ENCODE measurements at places on chromosomes 16 and 17.

DNA sequence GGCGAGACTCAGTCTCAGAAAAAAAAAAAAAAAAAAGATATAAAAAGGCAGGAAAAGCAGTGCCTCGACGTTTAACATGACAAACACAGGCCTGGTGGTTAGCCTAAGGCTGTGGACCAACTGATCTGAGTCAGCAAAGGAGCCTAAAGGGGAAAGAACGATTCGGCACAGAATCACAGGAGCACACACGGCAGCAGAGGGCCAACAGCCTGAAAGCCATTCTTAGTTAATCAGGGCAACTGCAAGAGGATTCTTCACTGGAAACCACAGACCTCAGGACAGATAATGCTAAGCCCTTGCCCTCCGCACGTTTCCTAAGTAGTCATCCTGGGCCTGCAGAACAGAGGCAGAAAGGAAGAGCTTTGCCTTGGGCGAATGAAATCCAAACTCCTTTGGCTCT is 14.7 kb downstream of the TMEM11 start:
- no peak for DNase-seq

DNA sequence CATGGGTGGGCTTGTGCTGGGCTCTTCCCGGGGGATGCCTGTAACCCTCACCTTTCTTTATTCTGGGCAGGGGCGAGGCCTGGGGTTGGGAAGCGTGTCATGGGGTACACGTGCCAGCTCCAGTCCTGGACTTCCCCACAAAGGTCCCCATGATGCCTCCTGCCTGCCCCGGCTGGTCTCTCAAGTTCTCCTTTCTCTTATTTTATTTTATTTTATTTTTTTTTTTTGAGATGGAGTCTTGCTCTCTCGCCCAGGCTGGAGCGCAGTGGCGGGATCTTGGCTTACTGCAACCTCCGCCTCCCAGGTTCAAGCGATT is 8.6 kb downstream of the ATP2A3 start:
- no peak for DNase-seq

DNA sequence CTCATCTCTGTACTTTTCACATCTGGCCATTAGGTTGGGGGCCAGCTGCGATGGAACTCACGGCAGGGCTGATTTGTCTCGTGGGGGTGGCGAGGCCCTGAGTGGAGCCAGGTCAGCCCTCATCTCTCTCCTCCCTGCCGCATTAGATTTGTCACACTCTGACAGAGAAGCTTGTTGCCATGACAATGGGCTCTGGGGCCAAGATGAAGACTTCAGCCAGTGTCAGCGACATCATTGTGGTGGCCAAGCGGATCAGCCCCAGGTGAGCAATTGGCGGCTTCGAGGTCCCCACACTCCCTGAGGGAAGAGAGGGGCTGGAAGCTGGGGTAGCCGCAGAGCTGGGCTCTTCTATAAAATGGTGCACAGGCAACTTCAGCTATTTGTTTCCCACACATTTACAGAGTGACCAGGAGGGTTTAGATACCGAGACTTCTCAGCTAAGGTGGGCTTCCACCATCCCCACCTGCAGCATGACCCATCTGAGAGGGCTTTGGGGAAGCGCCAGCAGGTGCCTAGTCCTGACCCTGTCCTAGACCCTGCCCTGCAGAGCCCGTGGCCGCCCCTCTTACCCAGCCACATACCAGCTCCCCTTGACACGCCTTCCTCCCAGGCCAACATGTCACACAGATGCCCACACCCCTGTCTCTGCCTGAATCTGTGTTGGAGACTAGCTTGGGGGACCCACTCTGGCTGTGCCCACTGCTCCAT is 8.4 kb downstream of the TMEM98 start:
- no peak for DNase-seq

DNA sequence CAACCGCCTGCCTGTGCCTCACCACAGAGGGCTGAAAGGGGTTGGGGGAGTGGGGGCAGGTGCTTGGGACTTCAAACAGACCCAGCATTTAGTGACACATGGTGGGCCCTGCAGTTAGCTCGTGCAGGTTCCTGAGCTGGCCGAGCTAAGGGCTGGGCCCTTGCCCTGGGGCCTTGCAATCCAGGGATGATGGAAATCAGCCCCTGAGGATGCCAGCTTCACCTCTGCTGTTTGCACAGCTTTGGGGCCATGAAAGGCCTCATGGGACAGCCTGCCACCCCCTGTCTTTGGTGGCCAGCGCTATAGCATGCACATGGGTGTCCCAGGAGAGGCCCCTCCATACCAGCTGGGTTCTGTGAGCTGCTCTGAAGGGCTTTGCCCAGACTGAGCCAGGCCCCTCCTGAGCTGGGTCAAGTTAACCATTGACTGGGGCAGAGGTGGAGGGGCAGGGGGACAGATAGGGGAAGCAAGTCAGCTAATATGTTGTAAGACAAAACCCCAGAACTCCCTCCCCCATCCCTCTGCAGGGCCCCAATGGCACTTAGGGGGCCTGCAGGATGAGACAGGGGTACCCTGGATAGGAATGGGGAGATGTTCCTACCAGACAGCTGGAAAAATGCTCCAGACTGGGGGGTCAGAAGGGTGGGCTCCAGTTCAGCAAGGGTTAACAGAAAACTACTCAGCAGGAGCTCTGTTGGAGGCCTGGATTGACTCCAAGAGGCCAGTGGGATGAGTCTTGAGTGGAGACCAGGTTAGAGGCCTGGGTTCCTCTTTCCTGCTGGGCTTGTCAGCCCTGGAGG is 692 bp downstream of the PRR15L start:
- DNase-seq: no peak

- DNase-seq: peak; percentile 18
These were observed 37.9 kb upstream of the SMIM36 start for GRCh38 chr17:55549140-55549539.

- DNase-seq: no peak
These were observed 12.6 kb upstream of the PRKAR1A start for GRCh38 chr17:68499587-68499986.

DNA sequence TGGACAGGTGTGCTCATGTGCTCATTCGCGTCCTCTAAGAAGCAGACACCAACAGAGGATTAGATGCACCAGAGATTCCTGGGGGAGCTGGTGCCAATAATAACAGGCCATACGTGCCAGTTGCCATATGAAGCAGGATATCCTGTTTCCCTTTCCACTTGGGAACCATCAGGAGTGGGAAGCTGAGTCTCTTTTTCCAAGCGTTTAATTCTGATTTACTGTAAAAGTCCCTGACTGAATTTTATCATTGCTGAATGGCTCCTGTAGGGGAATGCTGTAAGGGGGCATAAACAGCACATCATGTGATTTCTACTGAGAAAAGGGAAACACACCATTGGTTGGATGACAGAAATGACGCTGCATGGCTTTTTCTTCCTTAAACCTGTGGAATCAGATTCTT is 113.3 kb downstream of the IRF8 start:
- no peak for DNase-seq

- no peak for DNase-seq
These were observed 208.3 kb downstream of the RGS9 start for GRCh38 chr17:65345261-65346005.

DNA sequence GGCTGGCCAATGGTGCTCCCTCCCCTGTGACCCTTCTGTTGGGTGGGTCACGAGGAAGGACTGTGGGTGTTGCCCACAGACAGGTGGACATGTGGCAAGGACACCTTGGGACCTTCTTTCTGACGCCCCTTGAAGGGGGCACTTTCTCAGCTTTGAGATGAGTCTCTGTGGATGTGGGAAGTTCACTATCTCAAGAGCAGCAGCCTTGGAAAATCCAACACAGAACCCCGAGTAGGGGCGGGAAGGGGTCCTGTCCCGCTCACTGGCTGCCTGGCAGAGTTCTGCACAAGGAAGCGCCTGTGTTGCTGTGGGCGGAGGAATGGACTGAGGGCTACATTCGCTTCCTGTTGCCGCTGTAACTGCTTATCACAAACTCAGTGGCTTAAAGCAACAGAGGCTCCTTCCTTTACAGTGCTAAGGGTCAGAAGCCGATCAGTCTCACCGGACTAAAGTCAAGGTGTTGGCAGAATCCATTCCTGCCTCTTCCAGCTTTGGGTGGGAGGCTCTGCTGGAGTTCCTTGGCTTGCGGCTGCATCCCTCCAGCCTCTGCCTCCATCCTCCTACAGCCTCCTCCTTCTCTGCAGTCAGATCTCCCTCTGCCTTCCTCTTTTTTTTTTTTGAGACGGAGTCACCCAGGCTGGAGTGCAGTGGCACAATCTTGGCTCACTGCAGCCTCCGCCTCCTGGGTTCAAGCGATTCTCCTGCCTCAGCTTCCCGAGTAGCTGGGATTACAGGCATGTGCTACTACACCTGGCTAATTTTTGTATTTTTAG is 305.2 kb downstream of the SEC14L1 start:
- no peak for DNase-seq

DNA sequence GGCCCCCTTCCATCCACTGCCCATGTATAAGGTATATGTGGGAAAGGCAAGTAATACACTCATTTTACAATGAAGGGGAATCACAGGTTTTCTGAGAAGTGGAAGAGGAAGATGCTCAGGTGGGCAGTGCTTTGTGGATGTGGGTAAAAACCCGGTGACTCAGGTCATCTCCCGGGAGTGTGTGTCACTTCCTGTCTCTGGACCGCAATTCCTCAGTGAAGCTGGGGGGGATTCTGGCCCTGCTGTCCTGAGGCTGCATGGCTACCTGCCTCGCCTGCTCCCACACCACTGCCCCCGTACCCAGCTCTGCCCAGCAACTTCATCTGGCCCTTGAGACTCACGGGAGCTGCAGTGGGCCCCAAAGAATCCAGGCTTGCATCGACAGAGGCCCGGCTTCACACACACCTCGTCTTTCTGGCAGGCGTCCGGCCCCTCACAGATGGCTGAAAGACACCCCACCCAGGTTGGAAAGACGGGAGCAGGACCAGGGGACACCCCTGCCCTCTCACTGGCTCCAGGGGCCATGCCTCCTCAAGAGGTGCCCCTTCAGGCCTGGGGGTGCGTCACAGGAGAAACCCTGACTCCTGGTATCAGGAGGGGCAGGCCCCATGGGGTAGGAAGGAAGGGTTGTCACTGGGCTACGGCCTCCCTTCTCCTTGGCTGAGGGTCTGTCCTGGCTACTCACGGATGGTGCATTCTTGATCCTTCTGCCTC is 882 bp downstream of the SCARF1 start:
- peak; percentile 70 for DNase-seq

DNA sequence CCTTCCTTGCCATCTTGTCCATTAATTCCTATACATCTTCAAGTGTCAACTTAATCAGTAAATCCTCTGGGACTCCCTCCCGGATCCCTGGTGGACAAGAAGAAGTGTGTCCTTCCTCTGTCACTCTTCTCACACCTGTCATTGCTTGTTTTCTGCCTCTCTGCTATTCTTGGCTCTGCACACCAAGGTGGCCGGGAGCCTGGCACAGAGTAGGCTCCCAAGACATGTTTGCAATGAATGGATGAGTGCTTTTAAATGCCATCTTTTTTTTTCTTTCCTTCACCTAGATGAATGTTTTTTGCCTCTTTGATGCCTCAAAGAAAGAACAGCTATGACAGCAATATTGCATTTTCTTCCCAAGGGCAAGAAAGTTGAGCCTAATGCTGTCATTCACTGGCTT is 58.0 kb upstream of the CLEC18A start:
- no peak for DNase-seq

DNA sequence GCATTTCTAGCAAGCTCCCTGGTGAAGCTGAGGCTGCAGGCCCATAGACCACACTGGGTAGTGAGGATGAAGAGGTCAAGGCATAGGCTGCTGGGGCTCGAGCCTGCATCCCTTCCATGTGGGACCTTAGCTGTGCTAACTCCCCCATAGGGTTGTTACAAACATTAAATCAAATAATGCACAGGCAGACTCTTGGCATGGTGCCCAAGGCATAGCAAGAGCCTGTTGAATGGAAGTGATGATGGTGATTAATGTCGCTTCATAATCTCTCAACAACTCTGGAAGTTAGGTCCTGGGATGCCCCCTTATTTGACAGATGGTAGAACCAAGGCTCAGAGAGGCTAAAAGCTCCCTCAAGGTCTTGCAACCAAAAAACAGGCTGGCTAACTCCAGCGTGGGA is 283.9 kb upstream of the EEF2KMT start:
- no peak for DNase-seq

DNA sequence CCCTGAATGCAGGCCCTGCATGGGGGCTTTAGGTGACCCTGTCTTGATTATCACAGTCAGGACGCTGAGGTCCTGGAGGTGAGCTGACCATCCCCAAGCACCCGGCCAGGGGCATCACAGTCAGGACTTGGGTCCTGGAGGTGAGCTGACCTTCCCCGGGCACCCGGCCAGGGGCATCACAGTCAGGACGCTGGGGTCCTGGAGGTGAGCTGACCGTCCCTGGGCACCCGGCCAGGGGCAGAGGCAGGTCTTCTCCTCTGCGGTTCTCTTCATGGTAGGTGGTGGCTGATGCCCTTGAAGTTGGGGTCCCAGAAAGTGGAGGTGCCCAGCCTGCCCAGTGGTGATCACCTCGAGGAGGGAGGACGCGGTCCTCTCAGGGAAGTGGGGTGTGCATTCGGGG is 36.2 kb upstream of the GSE1 start:
- no peak for DNase-seq

- DNase-seq: no peak
These were observed 3.0 kb downstream of the ALKBH5 start for GRCh38 chr17:18186627-18186982.

- no peak for DNase-seq
These were observed 253.4 kb upstream of the RPL38 start for GRCh38 chr17:73949903-73950592.

DNA sequence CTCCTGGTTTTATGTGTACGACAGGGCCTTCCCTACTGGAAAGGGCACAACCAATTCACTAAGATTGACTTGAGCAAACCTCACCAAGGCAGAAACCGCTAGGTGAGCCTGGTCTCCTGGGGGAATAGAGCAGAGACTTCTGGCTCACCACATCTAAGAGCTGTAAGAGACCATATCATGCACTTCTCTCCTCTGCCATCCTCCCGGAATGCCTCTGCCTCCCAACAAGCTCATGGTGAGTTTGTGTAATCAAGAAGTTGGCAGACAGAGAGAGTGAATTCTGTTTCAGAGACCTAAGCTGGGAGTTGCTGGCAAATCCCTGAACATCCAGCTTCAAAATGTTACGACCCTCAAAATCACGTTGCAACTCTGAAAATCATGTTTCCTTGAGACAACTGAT is 154.8 kb downstream of the SLC39A11 start:
- no peak for DNase-seq

DNA sequence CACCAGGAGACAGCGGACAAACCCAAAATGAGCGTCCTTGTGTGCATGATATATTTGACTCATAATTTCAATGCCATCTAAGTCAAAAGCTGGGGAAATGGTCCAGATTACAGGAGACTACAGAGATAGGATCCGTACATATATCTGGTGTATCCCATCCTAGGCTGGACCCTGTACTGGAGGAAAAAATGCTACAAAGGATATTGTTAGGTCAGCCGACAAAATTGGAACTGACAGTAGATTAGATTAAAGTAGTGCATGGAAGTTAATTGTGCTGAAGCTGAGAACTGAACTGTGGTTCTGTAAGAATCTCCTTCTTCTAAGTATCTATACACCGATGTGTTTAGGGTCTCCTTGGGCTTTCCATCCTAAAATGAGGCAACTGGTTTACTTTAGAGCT is 24.3 kb downstream of the KCNG4 start:
- no peak for DNase-seq

GRCh38 chr16:88706229-88706964 is at the start of the genes CTU2 and RNF166:
CTU2 (plus strand) TSS chr16:88706503; CDS start chr16:88706531, 28 bp downstream.
RNF166 (minus strand) TSS chr16:88706408; CDS start chr16:88706325, 83 bp downstream.
- peak; percentile 98 for DNase-seq
